ENCODE measurements at places on chromosomes 4 and X.

DNA sequence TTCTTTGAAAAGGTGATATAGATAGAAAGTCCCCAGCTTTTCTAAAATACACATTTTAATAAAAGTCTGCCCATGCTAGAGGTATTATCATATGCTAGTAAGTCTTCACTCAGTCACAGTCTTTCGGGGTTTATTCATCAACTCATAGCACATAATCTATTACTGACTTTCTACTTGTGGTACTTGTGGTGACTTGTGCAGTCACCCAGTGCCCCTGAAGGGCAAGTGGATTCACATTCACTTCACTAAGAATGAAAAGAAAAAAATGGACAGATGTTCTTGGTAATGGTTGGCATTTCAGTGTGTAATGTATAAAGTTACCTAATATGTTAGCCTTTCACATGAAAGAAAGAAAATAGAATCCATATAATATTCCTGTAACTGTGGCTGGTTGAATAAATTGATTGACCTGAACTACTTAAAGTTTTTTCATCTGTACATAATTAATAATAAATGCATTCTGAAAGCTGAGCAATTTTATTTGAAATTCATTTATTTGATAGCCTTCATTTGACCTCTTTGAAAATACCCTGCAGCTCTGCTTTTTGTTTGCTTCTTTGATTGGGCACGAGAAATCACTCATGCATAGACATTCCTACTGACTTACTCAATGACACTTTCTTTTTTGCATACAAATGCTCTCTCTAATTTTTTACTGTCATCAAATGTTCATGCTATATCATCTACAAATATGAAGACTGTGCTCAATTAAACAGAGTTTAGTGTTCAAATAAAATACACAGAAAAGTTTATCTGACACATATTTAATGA, 39.5 kb upstream of the ZNF330 start:
- no peak for DNase-seq

DNA sequence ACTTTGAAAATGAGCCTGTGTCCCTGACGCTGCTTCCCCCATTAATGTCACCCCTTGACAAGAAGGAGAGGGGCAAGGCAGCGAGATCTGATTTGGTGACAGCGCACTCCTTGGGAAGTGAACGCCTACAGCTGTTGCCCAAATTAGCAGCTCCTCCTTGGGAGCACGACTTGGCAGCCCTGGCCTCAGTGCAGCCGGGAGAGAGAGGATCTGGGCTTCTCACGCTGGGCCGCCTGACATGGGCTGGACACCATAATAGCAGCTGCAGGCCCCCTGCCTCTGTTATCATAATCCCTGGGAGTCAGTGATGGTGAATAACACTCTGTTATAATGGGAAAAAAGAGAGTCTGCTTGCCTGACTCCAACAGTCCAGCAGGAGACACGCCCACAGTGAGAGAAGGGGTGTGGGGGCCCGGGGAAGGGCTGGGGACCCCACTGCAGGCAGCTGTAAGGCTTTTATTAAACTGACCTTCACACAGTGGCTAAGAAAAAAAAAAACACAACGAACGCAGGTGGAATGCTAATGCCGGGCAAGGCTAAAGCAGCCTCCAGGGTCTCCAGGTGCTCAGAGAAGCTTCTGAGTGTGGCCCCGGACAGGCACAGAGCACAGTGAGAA, 73.3 kb downstream of the PSAPL1 start:
- DNase-seq: no peak

- DNase-seq: no peak
Observed at GRCh38 chr4:181611033-181611711, 632.0 kb upstream of the TENM3 start.

DNA sequence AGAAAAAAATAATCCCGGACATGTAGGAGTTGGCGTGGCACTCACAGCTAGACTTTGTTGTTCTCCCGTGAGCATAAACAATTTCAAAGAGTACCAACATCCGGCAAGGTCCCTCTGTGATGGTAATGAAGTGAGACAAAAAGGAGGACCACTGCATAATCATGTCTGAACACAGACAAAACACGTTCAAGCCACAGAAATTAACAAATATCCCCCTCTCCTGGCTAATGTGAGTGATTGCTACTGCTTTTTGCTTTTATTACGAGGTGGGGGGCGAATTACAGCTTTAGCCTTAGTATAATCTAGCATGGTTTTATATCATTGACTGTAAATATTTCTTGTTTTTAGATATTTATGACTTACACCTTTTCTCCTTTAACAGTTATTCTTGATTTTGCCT, 118.5 kb downstream of the PLS3 start:
- no peak for DNase-seq

All from GM12864 (cell line).